Activated CD8-positive, alpha-beta memory T cell treated with anti-CD3 and anti-CD28 coated beads, Interleukin-2, amount 50 U/mL, for 4 hours (primary cell): ENCODE measurements at places on chromosomes 3 and 15.
A peak's percentile ranks its signal among the peaks of the same experiment; 100 is the strongest.

DNA sequence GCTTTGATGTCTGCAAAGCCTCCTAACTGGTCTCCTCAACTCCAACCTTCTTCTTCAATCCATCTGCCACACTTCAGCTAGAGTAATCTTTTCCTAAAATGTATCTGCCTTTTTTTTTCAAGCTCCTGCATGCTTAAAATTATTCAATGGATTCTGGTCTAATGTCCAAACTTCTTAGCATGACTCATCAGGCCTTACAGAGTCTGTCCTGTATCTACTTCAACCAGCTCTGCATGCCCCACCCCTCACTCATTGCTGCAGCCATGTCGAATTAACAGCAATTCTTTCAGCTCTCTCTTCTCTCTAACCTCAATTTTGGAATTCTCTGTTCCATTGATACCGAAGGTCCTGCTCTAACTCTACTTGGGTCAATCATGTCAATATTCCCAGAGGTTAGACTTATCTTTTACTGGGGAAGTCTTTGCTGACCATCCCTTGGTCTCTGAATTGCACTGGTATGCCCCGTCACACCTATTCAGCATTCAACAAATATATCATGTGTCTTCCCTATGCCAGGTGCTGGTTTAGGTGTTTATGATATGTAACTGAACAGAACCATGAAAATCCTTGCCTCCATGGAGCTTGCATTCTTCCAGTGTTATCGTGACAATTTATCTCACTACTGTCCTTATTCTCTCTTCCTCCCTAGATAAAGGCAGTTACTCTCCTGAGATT lies 88.5 kb upstream of the NANOGP8 start:
- no peak for DNase-seq

DNA sequence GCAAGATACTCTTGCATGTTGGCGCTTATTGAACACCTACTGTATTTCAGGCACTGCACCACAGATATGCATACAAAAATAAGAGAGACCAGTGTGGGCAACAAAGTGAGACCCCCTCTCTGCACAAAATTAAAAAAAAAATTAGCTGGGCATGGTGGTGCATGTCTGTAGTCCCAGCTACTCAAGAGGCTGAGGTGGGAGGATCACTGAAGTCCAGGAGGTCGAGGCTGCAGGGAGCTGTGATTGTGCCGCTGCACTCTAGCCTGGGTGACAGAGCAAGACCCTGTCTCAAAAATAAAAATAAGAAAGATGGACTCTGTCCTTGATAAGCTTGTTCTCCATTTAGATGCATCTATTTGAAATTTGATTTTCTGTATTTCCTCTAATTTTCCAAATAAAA lies 20.8 kb downstream of the FEM1B start:
- DNase-seq = no peak

DNA sequence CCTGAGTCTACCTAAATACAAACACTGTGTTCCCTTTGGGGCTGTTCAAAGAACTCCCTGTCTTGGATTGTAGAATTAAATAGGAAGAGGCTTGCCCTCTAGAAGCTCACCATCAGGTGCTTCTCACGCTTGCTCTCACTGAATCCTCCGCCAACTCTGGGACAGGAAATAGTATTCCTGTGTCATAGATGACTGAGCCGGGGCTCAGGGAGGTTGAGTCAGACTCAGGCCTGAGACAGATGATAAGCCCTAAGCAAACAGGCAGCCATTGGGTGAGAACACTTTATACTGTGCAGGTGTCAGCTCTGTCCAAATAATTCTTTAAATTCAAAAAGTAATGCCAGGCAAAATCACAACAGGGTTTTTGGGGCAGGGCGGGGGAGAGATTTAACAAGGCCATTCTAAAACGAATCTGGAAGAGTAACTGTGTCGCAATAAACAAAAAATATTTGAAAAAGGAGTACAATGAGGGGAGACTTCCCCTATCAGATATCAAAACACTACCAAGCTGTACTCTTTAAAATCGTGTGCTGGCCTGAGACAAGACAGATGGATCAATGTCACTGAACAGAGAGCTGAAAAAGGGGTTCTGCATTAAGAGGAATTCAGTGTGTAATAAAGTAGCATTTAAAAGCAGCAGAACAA lies 59.0 kb downstream of the EPHB3 start:
- DNase-seq = no peak

DNA sequence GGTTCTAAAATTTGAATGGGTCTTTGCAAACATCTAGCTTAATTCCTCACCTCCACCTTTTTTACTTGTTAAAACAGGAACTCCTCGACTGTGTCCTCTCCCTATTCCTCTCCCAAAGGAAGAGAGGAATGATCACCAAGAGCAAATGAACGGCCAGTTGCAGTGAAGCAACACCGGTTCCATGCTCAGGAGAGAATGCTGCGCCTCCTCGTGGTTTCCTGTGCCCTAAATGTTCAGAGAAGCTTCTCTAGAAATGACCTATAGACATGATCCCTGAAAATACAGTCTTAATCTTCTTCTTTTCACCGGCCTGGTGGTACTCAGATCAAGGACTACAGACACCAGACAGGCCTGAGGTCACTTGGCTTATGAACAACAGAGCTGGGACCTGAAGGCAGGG lies 65.1 kb upstream of the GUCA1C start:
- no peak for DNase-seq

DNA sequence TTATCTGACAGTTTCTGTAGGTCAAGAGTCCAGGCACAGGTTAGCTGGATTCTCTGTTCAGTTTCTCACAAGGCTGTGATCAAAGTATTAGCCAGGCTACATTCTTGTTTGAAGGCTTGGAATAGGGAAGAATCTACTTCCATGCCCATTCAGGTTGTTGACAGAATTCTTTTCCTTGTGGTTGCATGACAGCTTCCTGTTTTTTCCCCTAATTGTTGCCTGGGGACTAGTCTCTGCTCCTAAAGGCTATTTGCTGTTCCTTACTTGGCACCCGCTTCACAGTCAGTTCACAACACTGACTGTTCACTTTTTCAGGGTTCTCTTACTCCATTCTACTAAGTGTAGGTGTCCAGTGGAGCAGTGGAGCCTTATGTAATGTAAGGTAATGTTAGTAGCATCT lies 115.4 kb upstream of the GBE1 start:
- no peak for DNase-seq

DNA sequence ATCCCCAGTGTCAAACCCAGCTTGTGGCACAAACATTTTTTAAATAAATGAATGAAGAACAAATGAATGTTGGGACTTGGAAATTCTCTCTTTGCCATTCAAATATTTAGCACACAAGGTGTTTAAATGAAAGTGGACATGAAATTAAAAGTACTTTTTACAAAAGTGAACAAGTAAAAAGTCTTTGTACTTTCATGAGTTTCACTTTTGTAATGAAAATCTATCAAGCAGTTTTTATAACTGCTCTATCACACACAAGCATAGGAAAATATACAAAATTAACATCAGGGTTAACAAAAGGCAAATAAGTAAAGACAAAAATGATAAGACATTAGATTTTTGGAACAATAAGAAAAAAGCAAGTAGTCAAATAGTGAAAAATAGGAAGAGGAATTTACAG lies 83.9 kb upstream of the ARL6 start:
- no peak for DNase-seq

GRCh38 chr3:124686028-124686670 lies 44.1 kb upstream of the UMPS start:
- DNase-seq = no peak

DNA sequence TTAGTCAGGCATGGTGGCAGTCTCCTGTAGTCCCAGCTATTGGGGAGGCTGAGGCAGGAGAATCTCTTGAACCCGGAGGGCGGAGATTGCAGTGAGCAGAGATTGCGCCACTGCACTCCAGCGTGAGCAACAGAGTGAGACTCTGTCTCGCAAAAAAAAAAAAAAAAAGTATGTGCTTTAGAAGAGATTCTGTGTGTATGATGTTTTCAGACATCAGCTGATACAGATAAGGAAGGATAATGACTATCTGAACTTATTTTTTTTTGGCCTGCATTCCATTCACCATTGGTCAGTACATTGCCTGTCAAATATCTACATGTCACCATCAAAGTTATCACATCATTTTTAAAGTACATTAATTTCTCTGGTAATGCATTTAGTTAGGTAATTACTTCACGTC lies 17.4 kb downstream of the C3orf38 start:
- DNase-seq = no peak

DNA sequence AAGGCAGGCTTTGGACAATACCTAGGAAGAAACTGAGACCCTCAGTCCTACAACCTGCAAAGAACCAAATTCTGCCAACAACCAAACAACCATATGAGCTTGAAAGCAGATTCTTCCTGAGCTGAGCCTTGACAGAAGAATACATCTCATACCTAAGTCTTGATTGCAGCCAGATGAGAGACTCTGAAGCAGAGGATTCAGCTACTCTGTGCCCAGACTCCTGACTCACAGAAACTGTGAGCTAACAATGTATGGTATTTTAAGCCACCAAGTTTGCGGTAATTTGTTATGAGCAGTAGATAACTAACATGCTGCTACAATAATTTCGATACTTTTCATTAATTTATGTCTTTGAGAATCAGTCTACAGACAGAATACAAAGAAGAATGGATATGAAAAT lies 325.1 kb upstream of the CBLB start:
- no peak for DNase-seq

DNA sequence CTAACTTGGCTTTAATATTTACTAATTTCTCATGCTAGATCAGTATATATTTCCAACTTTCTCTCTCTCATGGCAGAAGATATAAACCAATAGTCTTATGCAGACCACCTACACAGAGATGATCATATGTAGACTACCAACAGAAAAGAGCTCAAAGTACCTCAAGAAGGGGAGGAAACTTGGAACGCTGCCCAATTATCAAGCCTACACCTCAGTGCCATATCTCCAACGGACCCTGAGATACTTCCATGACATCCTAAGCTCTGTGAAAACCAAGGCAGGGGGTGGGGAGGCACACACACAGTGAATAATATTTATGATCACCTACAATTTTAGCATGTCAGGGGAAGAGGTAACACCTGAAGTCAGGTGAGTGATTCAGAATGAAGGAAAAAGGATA lies 100.6 kb downstream of the STAG1 start:
- DNase-seq = no peak

GRCh38 chr15:27820232-27820631 lies 278.9 kb downstream of the OCA2 start:
- no peak for DNase-seq

GRCh38 chr3:187748050-187748481 lies 2.8 kb upstream of the BCL6 start:
- peak; percentile 91 for DNase-seq

GRCh38 chr3:149198611-149199010 lies 23.0 kb downstream of the CP start:
- DNase-seq = no peak

DNA sequence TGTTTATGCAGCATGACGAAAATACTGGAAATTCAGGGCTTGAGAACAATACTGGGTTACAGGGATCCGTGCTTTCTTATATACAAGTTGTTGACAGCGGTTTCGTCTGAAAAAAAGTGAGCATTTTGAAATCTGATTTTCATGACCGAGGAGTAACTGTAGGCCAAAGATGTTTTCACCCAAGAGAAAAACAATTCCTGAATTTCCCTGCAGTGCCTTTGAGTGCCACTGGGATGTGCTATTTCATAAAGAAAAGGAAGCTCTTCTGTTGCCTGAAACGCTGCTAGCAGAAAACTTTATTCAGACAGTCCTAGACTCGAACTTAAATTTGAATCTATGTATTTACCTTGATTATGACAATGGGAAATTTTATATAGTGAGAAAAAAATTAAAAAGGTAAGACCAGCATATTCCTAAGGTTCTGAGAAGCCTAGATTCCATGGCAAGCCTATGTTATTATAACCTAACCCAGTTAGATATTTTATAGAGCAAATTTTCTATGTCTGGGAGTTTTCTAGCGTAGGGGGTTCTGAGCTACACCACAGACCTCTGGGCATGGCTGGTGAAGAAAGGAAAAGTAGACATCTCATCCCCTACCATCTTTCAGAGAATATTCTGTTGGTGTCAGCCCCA lies 30.2 kb downstream of the KCNAB1 start:
- DNase-seq = peak; percentile 28

DNA sequence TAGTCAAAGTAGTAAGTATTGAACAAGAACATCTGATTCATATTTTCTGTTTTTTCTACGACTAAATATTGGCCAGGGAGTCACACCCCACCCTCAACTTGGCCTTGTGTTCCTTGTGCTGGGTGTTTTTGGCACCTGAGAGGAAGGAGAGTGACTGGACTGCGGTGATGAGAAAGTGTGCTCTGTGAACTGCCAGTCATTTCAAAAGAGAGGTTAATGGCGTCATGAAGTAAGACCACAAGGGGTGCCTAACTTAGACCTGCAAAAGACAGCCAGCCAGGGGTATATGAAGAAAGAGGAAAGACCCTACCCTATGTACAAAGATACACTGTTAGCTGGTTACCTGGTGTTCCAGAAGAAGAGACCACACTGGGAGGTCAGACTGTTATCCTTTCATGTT lies 58.4 kb upstream of the COL8A1 start:
- no peak for DNase-seq

DNA sequence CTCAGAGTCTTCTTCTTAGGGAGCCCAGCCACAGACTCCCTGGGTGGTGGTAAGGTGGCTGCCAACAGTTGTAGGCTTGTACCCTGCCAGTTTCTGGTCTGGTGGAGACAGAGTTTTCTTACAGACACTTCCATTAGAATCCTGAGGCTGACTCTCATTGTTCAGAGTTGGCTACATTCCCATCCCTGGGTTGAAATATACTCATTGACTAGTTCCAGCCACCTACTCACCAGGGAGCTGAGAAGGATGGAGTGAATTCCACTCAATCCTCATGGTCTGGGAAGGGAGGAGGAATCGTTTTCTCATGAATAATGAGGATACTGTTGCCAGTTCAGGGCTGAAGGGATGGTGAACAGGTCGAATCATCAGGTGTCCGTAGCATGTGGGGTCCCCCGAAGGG lies 226.5 kb upstream of the PROK2 start:
- no peak for DNase-seq

DNA sequence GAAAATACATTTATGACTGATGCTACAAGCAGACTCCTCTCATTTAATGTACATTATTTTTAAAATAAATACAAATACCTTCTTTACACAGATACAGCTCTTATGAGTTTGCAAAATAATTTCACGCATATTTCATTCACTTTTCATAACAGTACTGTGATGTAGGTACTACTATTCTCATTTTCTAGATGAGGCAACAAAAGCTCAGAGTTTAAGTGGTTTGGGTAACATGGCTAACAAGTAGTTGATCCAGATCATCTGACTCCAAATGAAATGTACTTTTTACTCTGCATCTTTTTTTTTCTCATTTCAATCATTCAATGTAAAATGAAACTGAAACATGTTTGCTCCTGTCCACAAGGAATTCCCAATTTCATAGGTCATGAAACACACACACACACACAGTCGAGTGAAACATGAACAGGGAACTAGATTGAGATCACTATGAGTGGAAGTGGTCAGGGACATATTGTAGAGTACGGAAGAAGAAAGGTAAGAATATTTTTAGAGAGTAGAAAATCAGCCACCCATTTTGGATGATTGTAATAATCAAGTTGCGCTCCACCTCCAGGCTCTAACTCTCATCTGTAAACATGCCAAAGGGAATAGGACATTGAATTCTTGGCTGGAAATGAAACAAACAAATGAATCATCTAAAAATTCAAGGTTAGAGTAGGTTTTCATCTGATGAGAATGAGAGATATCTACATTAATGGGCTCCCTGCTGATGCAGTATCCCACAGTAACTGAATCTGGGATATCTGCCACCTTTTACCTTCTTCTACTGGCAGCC lies 92.4 kb downstream of the CLDN1 start:
- no peak for DNase-seq
